ENCODE measurements at places on chromosomes 2 and 18.
A peak's percentile ranks its signal among the peaks of the same experiment; 100 is the strongest.

DNA sequence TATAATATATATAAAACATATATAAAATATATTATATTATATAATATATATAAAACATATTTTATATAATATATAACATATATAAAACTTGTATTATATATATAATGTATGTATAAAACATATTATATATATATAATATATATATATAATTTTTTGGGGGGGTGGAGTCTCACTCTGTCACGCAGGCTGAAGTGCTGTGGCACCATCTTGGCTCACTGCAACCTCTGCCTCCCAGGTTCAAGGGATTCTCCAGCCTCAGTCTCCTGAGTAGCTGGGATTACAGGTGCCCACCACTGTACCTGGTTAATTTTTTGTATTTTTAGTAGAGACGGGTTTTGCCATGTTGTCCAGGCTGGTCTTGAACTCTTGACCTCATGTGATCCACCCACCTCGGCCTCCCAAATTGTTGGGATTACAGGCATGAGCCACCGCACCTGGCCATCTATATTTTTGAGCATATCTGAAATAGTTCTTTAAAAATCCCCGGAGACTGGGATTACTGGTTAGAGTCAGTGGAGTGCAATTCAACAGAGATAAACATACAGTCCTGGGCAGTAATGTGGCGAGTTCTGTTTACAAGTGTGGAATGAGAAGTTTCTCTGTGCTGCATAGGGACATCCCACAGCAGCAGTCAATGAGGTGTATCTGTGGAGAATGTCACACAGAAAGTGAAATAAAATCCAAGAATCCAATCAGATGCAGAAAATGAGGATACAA is 208.4 kb downstream of the MYCN start:
- DNase-seq: no peak

DNA sequence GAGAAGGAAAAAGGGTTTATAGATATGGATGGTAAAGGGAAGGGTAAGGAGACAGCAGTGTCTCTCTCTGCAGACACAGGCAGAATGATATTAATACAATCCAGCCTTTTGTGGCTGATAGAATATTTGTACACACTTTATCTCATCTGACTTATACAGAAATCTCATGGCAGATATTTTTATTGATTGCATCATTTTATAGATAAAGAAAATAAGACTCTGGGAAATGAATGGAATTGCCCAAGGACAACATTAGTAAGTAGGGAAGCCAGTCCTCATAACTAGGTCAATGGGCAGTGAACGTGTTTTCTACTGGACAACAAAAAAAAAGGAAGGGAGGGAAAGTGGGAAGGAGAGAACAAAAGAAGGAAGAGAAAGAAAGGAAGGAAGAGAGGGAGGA is 236.4 kb upstream of the EPHA4 start:
- no peak for DNase-seq

DNA sequence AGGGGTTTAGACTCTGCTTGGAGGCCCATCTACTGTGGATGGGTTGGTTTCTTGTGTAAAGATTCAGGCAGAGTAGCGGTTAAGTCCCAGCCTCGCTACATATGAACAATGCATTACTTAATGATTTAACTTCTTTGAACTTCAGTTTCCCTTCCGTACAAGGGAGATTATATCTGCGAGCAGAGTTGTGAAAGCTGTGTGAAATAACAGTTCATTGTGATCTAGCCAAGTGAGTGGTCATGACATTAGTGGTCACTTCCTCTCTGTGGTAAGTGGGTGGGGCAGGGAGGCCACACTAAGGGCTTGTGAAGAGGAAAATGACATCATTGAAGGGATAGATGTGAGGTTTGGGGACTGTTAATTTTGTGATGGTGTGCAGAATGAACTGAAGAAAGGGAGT is 14.1 kb upstream of the MEX3C start:
- DNase-seq: no peak

DNA sequence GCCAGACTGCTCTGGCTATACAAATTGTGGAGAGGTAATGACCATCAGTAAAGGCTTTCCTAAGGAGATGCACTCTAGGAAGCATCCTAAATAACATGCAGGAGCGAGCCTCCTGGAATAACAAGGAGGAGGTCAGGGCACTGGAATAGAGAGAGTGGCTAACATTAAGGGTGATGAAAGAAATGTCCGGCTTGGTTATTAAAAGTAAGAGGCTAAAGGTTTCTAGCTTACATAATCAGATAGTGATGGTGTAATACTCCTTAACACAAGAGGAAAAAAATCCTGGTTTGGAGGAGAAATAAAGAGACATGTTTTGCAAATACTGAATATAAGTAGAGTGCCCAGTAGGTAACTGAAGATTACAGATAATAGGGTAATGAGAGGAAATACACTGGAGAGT is 365.7 kb downstream of the ZEB2 start:
- no peak for DNase-seq

DNA sequence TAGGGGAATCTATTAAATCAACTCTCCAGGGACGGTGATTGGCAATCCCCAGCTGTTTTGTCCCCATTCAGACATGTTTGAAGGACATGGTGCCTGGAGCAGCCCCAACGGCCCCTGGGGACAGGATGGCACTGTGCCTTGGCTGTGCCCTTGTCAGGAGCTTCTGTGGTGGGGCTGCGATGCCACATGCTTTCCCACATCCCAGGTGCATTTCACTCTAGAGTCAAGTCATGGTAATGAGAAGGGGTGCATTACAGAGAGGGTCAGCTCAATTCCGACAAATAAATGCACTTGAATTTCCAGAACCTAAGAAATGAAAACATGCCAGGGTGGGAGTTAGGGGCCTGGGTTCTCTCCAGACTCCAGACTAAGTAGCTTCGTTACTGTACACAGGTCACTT is 289.4 kb upstream of the PXDN start:
- DNase-seq: peak; percentile 1

DNA sequence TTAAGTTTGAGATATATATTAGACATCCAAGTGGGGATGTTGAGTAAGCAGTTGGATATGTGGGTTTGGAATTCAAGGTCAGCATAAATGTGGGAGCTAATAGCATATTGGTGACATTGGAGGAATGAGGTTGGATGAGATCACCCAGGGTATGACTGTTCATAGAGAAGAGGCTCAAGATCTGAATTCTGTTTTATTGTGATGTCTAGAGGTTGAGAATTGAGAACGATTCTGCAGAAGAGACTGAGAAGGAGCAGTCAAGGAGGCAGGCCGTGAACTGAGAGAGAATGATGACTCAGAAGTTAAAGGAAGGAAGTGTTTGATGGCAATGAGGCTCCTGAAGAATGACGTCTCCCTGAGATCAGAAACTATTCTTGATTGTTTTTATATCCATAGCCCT is 5.9 kb downstream of the SERPINB11 start:
- no peak for DNase-seq

- DNase-seq: no peak
Observed at GRCh38 chr2:160349306-160349705, 144.3 kb downstream of the RBMS1 start.

- DNase-seq: no peak
Observed at GRCh38 chr2:62498739-62499138, 7.3 kb downstream of the TMEM17 start.

GRCh38 chr2:37774976-37775907 is 103.8 kb upstream of the CDC42EP3 start:
- no peak for DNase-seq

DNA sequence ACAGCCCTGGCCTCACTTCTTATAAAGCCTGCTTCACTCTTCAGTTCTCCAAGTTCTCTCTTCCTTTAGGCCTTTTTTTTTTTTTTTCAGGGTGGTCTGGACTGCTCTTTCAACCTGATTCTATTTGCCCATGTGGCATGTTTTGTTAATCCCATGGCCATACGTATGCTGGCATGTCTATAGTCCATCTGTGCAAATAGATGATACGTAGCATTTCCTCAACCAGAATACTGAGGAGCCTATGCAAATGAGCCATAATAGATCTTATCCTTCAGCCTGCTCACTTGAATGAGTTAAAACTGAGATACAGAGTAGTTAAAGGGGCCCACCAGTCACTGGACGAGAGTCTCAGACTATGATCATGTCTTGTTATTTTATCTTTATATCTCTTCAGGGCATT is 265.2 kb upstream of the CXCR4 start:
- no peak for DNase-seq

- no peak for DNase-seq
Observed at GRCh38 chr18:38587571-38587970, 1022.0 kb upstream of the CELF4 start.

DNA sequence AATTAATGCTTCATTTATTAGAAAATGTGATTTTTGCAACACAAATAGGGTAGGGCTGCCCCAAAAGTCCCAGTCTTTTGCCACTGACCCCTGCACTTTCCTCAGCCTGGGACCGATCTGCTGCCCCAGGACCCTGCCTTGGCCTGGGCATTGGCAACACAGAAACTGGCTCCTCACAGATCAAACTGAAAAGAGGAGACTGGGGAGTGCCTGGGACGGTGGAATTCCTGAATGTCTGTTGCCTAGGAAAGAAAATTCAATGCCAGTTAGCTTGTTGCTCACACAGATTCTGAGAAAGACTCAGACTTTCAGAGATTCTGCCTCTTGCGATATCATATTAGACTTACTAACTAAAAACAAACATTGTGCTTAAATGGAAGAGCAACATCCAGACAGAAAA is 211.2 kb downstream of the VAPA start:
- no peak for DNase-seq

GRCh38 chr2:200681697-200682096 is 95.9 kb downstream of the AOX1 start:
- no peak for DNase-seq

GRCh38 chr2:198371921-198372543 is 567.6 kb downstream of the PLCL1 start:
- no peak for DNase-seq

DNA sequence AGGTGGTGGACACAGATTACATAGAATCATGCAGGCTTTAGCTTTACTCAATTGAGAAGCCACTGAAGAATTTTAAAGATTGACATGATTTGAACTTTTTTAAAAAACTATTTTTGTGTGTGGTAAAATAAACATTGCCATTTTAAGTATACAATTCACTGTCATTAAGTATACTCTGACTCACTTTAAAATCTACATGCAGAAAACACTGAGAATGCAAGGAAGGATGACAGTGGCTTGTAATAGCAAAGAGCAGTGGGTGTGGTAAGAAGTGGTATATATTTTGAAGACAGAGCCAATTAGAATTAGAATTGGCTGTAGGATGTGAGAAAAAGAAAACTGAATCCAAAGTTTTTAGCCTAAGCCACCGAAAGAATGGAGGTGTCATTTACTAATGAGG is 14.9 kb downstream of the TRMT61B start:
- DNase-seq: no peak

DNA sequence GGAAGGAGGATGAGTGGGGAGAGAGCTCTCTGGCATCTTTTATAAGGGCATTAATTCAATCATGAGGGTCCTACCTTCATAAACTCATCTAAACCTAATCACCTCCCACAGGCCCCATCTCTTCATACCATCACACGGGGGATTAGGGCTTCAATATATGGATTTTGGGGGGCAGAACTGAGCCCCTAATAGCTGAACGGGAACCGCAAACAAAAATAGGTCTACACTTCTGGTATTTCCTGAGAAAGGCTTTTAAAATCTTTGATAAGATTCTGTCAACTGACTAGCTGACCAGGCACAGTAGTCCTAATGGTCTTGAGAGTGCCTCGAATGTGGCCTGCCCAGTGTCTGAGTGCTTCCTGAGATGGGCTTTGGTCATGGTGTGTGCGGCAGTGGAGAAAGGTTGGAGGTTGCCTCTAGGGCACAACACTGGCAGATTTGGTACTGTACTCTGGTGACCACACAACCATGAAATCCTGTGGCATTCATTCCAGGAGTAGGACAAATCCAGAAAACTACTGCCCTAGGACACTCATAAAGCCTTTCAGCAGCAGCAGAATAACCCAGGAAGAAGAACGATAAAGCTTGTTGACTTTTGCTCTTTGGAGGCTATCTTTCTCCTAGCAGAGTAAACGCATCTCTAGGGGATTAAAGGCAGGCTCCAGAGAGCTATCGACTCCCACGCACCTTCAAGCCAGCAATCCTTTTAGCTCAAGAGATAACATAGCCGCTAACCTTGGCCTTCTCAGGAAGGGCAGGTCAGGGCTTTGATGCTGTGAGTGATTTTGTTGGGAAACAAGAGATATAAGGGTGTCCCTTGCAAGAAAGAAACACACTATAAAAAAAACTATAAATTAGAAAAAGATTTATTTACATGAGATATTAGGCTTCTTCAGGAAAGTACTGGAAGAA is 12.3 kb upstream of the APOB start:
- DNase-seq: no peak

- DNase-seq: no peak
Observed at GRCh38 chr2:43738257-43738656, 35.6 kb upstream of the DYNC2LI1 start.

- DNase-seq: no peak
Observed at GRCh38 chr2:110215566-110216158, 3.3 kb upstream of the MTLN start.

DNA sequence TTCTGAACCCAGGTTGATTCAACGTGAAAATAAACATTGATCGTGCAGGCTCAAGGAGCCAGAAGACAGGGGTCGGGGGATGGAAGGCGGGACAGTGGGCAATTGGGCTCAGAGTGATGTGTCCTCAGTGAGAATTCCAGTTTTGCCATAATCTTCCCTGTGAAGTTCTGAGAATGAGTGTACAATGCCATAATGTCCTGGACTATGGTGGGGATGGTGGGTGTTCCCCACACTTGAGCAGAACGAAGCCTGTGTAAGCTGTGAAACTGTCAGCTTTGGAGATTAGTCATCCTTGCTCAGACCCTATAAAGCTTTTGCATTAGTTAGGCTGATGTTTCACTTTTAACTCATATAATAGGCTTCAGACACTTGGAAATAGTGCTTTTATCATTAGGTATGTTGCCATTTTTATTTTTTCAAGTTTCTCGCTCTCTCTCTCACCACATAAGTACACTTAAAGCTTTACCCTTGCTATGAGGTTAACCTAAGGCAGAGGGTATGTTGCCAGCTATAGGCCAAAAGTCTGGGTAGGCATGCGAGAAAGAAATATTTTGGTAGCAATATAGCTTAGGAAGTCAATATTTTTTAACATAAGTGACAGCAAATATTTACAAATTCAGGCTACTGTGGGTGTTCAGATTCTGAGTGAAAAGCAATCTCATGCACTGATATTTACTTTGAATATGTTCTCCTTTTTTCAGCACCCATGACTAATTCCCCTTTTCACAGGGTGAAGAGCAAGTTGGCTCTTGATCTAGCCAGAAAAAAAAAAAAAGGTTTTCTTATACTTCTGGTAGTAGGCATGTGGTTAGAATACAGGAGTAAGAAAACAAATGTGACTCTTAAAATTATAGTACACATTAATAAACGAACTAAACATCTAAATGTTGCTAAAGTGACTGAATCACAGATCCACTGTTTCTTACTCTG is 47.2 kb downstream of the CDC42EP3 start:
- DNase-seq: no peak

- DNase-seq: no peak
Observed at GRCh38 chr2:185417111-185417510, 321.5 kb upstream of the FSIP2 start.

Data from NCI-H1092 treated with DMSO at 0.1 percent for 48 hours (cell line).